ENCODE measurements at places on chromosomes 3 and 15. TPM values are rescaled to one million over a fixed set of nuclear protein-coding genes. Genes with fewer than 3 reads are reported as not detected.

Gene CDHR4
- total RNA-seq, result 0.46 TPM

Gene CHRNA3
- not detected for total RNA-seq

Gene CLDND1
- total RNA-seq, result 114 TPM

Gene CCDC9B
- 31.2 TPM for total RNA-seq

Gene PAQR5
- total RNA-seq, result 1.2 TPM

Gene THPO
- total RNA-seq, result 0.71 TPM

Gene SPINT1
- 1.7 TPM for total RNA-seq

Gene MORC1
- not detected for total RNA-seq
